Naive thymus-derived CD4-positive, alpha-beta T cell (primary cell): ENCODE measurements at places on chromosomes 4 and X. TPM values are rescaled to one million over a fixed set of nuclear protein-coding genes. Genes with fewer than 3 reads are reported as not detected.

- H3K27ac ChIP-seq: no peak overlapping the region
- no peak overlapping the region for H3K4me3 ChIP-seq
- no peaks in the 10 kb centered on the region for H3K36me3 ChIP-seq
- no peaks in the 10 kb centered on the region for H3K27me3 ChIP-seq
- H3K4me1 ChIP-seq: no peaks in the 10 kb centered on the region
Observed at GRCh38 chr4:14333616-14334015, 668.7 kb upstream of the CPEB2 start.

- no peak for DNase-seq
- H3K27me3 ChIP-seq: no peaks in the 10 kb centered on the region
- H3K27ac ChIP-seq: no peak overlapping the region
Observed at GRCh38 chr4:132437117-132437516, 712.0 kb upstream of the PCDH10 start.

DNA sequence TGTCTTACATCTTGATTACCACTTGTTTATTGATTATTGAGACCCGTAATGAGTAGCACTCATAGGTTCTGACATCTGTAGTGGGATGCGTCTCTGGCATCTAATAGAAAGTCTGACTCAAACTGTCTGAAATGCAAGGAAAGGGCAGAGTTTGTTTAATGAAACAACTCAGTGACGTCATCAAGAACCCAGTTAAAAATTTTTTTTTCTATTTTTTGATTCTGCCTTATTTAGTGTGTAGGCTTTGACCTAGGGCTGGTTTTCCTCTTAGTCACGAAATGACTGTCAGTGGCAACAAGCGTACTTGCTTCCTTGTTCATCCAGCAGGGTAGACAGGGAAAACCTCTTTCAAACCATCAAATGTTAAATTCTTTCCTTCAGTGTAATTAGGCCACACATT, 3.1 kb upstream of the CDKL5 start:
- H3K4me3 ChIP-seq: no peak overlapping the region
- no peak for DNase-seq
- no peaks in the 10 kb centered on the region for H3K36me3 ChIP-seq
- H3K27ac ChIP-seq: no peak overlapping the region
- no peaks in the 10 kb centered on the region for H3K27me3 ChIP-seq

GRCh38 chrX:9231491-9231890, 197.6 kb upstream of the FAM9B start:
- H3K36me3 ChIP-seq: no peaks in the 10 kb centered on the region
- no peak overlapping the region for H3K27ac ChIP-seq
- DNase-seq: no peak
- no peak overlapping the region for H3K4me3 ChIP-seq

DNA sequence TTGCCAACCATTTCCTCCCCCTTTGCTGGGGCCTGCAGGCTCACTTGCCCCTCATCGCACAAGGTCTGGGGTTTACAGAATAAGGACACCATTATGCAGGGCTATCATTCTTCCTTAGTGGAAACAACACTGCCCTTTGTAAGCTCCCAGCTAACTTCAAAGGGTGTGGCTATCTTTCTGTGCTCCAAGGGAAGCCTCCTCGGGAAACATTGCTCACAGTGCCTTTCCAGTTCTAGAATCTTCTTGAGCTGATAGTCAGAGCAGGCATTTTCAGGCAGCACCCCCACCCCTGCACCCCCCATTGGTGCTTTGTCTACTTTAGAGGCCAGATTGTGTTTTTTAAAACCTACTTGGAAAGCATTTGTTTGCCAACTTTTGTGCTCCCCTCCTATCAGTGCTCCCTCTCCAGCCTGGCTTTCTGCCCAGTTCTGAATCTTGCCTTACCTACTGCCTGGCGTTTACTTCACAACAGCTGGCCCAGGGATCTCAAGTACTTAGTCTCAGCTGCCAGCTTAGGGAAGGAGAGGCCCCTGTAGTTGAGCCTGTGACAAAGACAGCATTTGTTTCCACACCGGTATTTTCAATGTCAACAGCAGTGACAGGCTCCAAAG, 53.5 kb downstream of the PLAC1 start:
- H3K27ac ChIP-seq: no peak overlapping the region
- no peaks in the 10 kb centered on the region for H3K36me3 ChIP-seq
- H3K4me3 ChIP-seq: no peak overlapping the region
- H3K4me1 ChIP-seq: no peaks in the 10 kb centered on the region

DNA sequence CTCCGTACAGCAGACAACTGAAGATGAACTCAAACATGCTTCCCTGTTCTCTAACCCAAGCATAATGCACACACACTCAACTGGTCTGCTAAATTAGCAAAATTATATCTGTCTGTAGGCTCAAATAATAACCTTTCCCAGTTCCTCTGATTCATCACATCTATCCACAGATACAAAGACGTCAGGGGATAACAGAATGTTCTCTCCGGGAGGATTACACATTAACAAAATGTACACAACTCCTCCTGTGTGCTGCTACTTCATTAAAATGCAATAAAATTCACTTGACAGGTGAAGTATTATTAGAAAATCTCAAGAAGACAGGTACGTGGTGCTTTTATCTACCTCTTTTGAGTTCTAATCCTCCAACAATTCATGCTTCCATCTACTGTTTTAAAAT, 57.4 kb downstream of the FAT1 start:
- H3K4me1 ChIP-seq: no peaks in the 10 kb centered on the region
- no peak overlapping the region for H3K27ac ChIP-seq
- no peak for DNase-seq
- no peaks in the 10 kb centered on the region for H3K27me3 ChIP-seq

- no peaks in the 10 kb centered on the region for H3K4me1 ChIP-seq
- H3K27me3 ChIP-seq: no peaks in the 10 kb centered on the region
- H3K36me3 ChIP-seq: no peaks in the 10 kb centered on the region
- H3K4me3 ChIP-seq: no peak overlapping the region
- H3K27ac ChIP-seq: no peak overlapping the region
Observed at GRCh38 chr4:135497563-135498152, 1296.1 kb upstream of the PABPC4L start.

DNA sequence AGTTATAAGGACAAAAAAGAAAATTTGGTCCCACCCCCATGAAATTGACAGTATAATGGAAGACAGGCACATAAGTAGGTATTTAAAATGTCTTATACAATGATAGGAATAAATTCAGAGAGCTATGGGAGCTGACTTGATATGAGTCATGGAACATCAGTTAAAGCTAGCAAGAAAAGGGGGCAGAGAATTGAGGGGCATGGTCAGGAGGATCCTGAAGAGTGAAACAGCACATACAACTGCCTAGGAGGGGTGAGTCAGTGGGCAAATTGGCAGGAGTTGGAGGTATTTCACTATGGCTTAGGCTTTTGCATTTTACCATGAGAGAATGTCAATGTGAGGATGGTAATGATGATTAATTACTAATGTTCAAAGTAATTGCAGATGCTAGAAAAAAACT, 95.4 kb upstream of the BANK1 start:
- no peak for DNase-seq
- no peak overlapping the region for H3K27ac ChIP-seq
- no peaks in the 10 kb centered on the region for H3K4me1 ChIP-seq
- H3K36me3 ChIP-seq: no peaks in the 10 kb centered on the region

GRCh38 chrX:7485061-7485460, 337.1 kb upstream of the PUDP start:
- no peak overlapping the region for H3K4me3 ChIP-seq
- no peak for DNase-seq
- no peak overlapping the region for H3K27ac ChIP-seq
- no peaks in the 10 kb centered on the region for H3K4me1 ChIP-seq
- no peaks in the 10 kb centered on the region for H3K27me3 ChIP-seq
- H3K36me3 ChIP-seq: no peaks in the 10 kb centered on the region

DNA sequence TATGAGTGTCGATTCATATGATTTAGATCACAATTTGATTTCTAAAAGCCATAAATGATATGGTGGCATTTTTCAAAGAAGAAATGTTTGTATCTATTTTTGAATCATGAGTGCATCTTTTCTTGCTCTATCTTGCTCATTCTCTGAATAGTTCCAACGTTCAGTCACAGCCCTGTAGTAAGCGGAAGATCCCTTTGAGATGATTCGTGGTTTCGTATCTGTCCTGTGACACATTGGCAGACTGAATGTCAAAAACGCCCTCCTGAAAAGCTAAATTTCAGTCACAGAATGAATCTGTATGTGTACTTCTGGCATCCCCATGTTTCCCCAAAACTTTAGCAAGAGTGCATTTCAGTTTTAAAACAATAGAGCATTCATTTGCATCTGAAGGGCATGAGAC, 1066.9 kb upstream of the TENM3 start:
- no peaks in the 10 kb centered on the region for H3K4me1 ChIP-seq
- no peak overlapping the region for H3K27ac ChIP-seq
- H3K4me3 ChIP-seq: no peak overlapping the region
- no peak for DNase-seq

DNA sequence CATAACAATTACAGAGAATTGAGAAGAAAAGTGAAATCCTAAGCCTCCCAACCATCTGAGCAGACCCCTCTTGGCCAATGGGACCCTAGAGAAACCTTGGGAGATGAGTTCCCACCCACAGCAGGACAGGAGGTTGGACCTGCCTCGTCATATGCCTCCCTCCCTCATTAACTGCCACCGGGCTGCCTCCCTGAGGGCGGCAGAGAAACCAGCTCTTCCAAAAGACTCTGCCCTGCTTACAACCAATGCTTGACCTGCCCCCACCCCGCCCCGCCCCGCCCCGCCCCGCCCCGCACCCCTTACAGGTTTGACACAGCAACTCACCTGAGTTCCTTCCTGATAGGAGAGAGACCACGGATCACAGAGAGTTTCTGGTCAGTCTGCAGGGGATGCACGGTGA, 86.1 kb downstream of the ADRA2C start:
- no peak for DNase-seq
- H3K27me3 ChIP-seq: no peaks in the 10 kb centered on the region
- no peak overlapping the region for H3K27ac ChIP-seq
- H3K4me1 ChIP-seq: no peaks in the 10 kb centered on the region

GRCh38 chrX:123961268-123962005, at the start of gene STAG2:
STAG2 (plus strand) TSS chrX:123961706; CDS start chrX:124022628, 60,922 bp downstream.
- H3K27me3 ChIP-seq: no peaks in the 10 kb centered on the region
- DNase-seq: peak; percentile 44
- no peaks in the 10 kb centered on the region for H3K36me3 ChIP-seq

DNA sequence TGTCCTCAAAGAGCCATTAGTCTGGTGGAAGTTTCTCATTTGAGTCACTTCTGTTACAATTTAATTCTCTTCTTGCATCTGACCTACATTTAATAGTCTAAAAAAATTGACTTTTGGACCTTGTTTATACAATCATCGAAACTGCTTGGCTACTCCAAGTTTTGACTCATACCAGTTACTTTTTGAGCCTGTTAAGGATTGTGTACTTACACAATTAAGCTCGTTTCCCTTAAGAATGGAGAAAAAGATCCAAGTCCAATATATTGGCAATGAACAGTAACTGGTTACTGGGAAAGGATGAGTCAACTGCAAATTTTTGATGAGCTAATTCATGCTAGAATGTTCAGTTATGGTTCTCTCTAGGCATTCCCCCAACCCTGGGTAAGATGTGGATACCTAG, 58.2 kb downstream of the DCX start:
- no peak for DNase-seq
- no peak overlapping the region for H3K27ac ChIP-seq
- H3K4me1 ChIP-seq: no peaks in the 10 kb centered on the region
- no peaks in the 10 kb centered on the region for H3K27me3 ChIP-seq

DNA sequence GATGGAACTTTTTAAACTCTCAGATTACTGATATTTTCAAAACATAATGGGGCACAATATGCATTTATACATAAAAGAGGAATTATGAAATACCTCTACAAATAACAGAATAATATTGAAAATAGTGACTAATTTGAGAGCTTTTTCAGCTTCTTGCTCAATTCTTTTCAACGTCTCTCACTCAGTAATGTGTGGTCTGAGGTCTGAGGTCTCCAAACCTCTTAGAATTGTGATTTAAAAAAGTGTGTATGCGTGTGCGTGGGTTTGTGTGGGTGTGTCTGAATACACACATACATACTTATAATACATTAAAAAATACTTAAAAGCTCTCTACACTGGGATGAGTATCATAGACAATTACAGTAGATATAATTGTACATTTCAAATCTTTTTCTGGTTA, 7.9 kb downstream of the NDNF start:
- no peaks in the 10 kb centered on the region for H3K36me3 ChIP-seq
- peaks cover 3% of the 10 kb centered on the region for H3K27me3 ChIP-seq
- H3K4me3 ChIP-seq: no peak overlapping the region
- DNase-seq: no peak

ZAR1 gene
- not detected for total RNA-seq

CCKAR gene
- total RNA-seq: not detected

GPR82 gene
- 0.16 TPM for total RNA-seq

GIMD1 gene
- total RNA-seq: not detected

CYSLTR1 gene
- 13.7 TPM for total RNA-seq
